ENCODE measurements at places on chromosomes 13 and 19. TPM values are rescaled to one million over a fixed set of nuclear protein-coding genes. Genes with fewer than 3 reads are reported as not detected.
A peak's percentile ranks its signal among the peaks of the same experiment; 100 is the strongest.

The PLK5 gene
- 0.59 TPM for total RNA-seq

The CCDC194 gene
- total RNA-seq = not detected

The PSG7 gene
- not detected for total RNA-seq

The DACH1 gene
- total RNA-seq = 9.9 TPM

The APOC4 gene
- 0.22 TPM for total RNA-seq

The PCDH17 gene
- total RNA-seq = 29.8 TPM

The ZNF554 gene
- 11.1 TPM for total RNA-seq

The SYDE1 gene
- 6.8 TPM for total RNA-seq

The APBA3 gene
- 19.9 TPM for total RNA-seq

The PRKCG gene
- total RNA-seq = 1.0 TPM

The PEAK3 gene
- total RNA-seq = not detected

The CLDN10 gene
- total RNA-seq = 5.2 TPM

DNA sequence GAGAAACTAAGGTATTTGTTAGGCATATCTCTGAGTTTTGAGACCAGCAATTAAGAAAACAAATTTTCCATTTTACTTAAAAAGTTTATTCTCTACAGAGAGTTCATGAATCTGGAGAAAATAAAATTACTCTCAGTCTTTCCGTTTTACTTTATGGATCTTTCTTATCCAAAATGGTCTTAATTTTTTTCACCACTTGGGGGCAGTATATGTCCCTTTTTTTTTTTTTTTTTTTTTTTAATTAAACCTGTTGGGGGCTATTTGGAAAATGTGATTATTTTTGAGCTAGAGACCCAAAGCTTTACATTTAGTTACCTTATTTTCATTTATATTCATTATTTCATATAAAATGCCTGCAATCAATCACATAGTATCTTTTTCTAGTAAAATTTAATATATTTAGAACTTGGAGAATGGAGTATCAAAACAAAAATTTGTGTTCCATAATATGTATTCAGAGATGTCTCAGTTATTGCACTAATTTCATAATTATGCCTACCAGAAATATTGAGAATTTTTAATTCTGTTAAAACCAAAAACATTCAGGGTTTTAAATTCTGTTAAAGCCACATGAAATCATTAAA lies 27.1 kb downstream of the PIBF1 start:
- peak; percentile 46 for DNase-seq

DNA sequence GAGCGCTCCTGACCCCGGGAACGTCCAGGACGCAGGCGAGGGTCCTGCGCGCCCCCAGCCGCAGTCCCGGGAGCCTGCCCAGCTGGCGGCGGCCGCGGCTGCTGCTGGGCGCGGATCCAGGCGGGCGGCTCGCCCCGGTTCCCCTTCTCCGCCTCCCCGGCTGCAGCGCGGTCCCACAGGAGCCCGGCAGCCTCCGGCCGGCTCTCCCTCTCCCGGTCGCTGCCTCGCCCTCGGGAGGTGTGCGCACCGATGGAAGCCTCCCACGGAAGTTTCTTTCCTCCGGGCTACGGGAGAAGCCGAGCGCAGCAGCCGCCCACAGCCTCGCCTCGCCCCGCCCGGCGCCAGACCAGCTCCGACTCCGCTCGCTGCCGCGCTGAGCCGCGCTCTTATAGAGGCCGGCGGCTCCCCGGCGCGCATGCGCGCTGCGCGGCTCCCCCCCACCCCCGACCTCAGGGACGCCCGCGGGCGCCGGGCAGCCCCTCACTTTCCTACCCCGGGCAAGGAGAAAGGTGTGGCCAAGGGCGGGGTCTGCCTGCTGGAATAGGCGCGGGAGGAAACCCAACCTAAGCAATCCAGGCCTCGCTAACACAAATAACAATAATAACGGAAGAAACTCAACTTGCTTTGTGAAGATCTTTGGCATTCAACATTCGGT lies at the start of gene SHISA2:
Gene SHISA2 (minus strand): TSS at position 360 of the 655 bp plus-strand sequence. CDS start 1,041 bp downstream, outside the sequence.
- DNase-seq = peak; percentile 86

DNA sequence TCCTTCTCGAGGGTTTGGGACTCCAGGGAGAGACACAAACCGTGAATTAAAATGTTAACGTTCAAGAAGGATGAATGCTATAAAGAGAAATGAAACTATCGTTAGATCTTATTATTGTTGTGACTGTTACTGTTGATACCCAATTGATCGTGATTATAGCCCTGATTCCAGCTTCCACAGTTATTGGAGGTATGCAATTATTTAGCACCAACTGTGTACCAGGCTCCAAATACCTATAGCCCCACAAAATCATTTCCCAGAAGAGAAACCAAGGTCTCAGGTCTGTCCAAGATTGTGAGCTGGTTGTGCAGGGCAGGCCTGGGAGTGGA lies 30.1 kb upstream of the NFIC start:
- DNase-seq = no peak

GRCh38 chr13:41313117-41313516 lies 2.0 kb downstream of the NAA16 start:
- DNase-seq = no peak

GRCh38 chr19:38975214-38975860 lies at the start of gene FBXO17:
FBXO17 (minus strand) TSS chr19:38975742; CDS start chr19:38950319, 25,423 bp downstream.
- peak; percentile 68 for DNase-seq

GRCh38 chr19:43739439-43740235 lies 15.1 kb downstream of the SMG9 start:
- DNase-seq = no peak

- peak; percentile 97 for DNase-seq
Measured at GRCh38 chr19:29636553-29637360, 28.5 kb upstream of the PLEKHF1 start.

- peak; percentile 78 for DNase-seq
Measured at GRCh38 chr19:38506723-38507550, 73.4 kb downstream of the RYR1 start.

GRCh38 chr13:20363603-20364002 lies 131.5 kb upstream of the GJB6 start:
- no peak for DNase-seq

GRCh38 chr19:40744554-40745401 lies 5.5 kb downstream of the ACTMAP start:
- DNase-seq = no peak

DNA sequence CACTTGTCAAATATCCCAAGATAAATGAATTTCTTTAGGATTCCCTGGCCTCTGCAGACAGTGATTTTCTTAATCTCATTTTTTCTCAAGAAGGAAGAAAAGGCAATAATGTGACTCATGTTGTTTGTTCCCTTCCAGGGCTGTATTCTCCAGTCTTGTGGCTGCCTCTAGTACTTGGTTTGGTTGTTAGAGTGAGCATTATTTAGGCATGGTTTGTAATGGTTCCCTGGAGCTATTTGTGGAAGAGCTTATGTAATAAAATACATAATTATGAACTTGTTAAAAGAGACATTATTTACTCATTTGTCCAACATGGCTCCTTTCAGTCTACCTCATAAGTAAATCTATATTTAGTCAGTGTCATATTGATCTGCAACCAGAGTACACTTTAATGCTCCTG lies 270.4 kb downstream of the DCT start:
- DNase-seq = no peak

DNA sequence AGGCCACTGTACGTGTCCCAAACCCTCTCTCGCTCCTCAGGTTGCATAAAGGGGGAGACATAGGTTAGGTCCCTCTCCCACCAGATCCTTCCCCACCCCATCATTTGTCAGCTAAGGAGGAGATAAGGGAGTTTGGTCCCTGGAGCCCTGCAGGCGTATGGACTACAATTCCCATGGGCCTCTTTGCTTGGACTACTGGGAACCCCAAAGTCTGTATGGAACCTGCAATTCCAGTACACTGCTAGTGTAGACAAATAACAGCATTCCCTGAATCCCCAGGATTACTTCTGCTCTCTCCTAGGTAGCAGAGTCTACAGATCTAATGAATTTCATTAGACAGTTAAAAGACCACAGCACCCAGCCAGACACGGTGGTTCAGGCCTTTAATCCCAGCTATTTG lies 16.0 kb upstream of the HSD17B14 start:
- DNase-seq = no peak

GRCh38 chr13:108877300-108877699 lies 247.9 kb downstream of the MYO16 start:
- DNase-seq = no peak

DNA sequence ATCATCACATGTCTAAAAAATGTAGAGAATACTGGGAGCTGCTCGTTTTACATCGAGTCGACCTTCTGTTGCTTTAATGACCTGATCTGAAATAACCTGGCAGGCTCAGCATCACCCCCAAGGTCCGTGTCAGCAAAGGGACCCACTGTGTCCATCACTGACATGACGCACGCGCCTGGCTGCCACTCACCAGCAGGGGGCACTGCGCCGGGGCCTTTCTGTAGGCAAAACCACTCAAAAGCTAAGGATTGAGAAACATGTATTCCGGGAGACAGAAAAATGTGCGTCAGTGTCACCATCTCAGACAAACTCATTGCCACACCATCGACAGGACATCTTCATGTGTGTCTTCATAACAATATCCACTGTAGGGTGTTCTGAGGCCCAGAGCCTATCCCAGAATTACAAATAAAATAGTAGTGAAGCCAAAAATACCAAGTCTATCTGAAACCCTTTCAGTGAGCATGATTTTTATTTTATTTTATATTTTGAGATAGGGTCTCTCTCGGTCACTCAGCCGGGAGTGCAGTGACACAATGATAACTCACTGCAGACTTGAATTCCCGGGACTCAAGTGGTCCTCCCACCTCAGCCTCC lies 130.3 kb upstream of the LSM14A start:
- DNase-seq = peak; percentile 61

- DNase-seq = no peak
Measured at GRCh38 chr13:47901441-47901840, 99.6 kb downstream of the SUCLA2 start.

DNA sequence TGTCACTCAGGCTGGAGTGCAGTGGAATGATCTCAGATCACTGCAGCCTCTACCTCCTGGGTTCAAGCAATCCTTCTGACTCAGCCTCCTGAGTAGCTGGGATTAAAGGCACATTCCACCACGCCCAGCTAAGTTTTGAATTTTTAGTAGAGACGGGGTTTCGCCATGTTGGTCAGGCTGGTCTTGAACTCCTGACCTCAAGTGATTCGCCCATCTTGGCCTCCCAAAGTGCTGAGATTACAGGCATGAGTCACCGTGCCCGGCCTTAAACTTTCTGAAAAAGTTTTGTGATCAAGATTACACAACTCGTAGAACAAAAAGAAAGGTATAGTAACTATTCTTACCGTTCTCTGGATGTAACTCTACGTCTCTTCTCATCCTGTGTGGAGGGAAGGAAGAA lies 21.2 kb downstream of the DNMT1 start:
- no peak for DNase-seq

DNA sequence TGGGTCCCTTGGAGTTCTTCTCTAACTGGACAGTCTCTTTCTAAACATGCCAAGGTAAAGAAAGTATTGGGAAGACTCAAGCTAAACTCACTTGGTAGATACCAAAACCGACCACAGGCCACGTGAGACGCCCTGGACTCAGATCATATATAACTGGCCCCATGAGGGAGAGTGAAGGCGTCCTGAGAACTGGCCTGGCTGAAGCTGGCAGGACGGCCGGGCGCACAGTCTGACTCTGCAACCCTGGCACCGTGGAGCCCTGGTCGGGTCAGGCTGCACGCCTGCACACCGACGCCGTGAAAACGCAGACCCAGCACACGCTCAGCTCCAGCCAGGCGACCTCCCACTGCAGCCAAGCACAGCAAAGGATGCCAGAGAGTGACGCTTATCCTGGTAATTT lies 122.5 kb upstream of the SPACA7 start:
- DNase-seq = no peak

DNA sequence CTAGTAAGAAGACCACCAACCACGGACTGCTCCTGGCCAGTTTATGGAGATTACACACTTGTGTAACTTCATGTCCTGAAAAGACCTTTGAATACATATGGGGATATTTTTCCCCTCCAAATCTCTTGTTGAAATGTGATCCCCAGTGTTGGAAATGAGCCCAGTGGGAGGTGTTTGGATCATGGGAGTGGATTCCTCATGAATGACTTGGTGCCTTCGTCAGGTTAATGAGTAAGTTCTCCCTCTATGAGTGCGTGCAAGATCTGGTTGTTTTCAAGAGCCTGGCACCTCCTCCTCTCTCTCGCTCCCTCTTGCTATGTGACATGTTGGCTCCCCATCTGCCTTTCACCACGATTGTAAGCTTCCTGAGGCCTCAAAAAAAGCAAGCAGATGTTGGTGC lies 769.0 kb upstream of the SLITRK1 start:
- DNase-seq = no peak

DNA sequence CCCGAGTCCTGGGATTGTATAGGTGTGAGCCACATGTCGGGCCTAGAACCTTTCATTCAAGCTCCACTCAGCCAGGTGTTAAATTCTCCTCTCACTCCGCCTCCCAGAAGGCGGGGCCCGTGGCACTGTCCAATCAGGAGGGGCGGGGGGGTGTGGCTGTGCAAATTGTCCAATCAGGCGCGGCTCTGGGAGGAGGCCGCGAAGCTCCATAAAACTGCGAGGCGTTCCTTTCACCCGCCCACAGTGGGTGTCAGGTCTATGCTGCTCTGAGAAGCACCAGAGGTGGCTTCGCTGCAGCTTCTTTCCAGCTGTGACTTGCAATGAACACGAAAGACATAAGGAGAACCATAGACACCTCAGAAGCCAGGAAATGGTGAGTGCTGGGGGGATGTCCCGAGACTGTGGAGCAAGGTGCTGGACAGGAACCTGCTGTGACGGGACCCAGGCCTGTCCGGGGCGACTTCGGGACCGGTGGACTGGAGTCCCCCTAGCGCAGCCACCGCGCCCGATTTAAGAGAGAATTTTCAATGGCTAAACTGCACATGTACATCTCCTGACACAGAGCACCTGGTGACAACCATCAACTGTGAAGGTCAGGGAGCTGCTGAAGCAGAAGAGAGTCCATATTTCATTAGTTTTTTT lies 3.0 kb upstream of the ZNF136 start:
- no peak for DNase-seq

DNA sequence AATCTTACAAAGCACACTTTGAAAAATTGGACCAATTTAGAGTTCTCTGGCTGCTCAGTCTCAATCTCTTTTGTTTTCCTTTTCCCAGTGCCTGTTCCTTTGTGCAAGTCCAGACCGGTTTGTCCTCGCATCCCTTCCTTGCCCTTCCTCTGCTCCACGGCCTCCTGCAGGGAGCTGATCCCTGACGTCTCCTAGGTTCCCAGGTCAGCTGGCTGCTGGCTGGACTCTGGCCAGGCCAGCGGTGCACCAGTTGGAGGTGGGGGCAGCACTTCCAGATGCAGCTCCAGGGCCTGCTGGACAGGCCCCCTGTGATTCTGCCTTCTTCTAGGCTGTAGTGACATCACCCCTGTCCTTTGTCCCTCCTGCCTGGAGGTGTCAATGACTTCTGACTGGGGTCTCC lies 44.0 kb upstream of the KPNA3 start:
- no peak for DNase-seq

- no peak for DNase-seq
Measured at GRCh38 chr19:50268041-50268440, 61.1 kb downstream of the KCNC3 start.

DNA sequence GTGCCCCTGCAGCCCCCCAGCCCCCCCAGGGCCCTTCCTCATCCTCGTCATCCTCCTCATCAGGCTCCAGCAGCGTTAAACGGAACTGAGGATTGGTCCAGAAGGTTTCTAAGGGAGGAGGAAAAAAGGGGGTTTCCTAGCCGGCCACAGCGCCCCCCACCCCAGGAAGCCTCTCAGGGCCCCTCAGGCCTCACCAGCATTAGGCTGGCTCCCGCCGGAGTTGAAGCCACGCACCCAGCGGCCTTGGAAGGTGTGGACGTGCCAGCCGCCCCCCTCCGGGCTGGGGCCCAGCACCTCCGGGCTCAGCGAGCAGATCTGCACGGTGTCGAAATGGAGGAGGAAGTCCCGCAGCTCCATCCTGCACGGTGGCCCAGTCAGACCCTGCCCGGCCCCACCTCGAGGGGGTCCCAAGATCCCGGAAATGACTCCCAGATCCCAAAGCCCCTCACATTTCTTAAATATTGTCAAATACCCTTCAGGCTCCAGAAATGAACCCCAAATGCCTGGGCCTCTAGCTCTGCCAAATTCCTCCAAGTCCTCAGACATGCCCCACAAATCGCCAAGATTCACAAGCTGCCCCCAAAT lies 6.9 kb downstream of the CAPN12 start:
- DNase-seq = no peak

Data from spinal cord (tissue), 10 donors.